ENCODE measurements at places on chromosomes 12 and 14. TPM values are rescaled to one million over a fixed set of nuclear protein-coding genes. Genes with fewer than 3 reads are reported as not detected.

- peak; percentile 62 for ATAC-seq
Measured at GRCh38 chr12:96047229-96048211, 12.1 kb upstream of the LTA4H start.

GRCh38 chr12:54216797-54217661 lies 28.2 kb upstream of the SMUG1 start:
- peak; percentile 59 for ATAC-seq

GRCh38 chr12:14723763-14724162 lies 27.4 kb upstream of the GUCY2C start:
- ATAC-seq = peak; percentile 22

Gene TSHR
- total RNA-seq = not detected

Gene GSC
- not detected for total RNA-seq

Gene PAX9
- total RNA-seq = 1.1 TPM

Gene TAS2R7
- not detected for total RNA-seq

All from gastroesophageal sphincter (tissue), 4 donors.